ENCODE measurements at places on chromosomes 3 and 15.
A peak's percentile ranks its signal among the peaks of the same experiment; 100 is the strongest.

GRCh38 chr3:142723665-142723967, 218 bp upstream of the TRPC1 start:
- peak; percentile 32 for DNase-seq

- DNase-seq: no peak
These were observed 17.5 kb downstream of the TMEM207 start for GRCh38 chr3:190432216-190432615.

DNA sequence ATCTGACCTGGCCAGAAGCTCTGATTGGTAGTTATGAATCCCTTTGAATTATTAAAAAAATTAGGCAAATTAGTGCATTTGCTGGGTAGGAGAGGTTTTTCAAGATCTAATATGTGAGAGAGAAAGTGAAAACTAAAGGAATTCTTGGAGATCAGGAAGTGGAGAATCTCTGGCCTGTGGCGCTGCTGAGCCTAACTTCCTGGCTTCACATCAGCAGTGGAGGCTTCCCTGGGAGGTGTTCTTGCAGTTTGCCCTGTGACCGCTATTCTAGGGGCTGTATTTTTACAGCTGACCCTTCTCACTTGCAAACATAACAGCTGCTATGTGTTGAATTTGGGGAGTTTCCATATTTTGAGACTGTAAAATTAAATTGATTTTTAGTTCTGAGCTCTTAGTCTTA, 166.4 kb downstream of the ATG7 start:
- DNase-seq: no peak

DNA sequence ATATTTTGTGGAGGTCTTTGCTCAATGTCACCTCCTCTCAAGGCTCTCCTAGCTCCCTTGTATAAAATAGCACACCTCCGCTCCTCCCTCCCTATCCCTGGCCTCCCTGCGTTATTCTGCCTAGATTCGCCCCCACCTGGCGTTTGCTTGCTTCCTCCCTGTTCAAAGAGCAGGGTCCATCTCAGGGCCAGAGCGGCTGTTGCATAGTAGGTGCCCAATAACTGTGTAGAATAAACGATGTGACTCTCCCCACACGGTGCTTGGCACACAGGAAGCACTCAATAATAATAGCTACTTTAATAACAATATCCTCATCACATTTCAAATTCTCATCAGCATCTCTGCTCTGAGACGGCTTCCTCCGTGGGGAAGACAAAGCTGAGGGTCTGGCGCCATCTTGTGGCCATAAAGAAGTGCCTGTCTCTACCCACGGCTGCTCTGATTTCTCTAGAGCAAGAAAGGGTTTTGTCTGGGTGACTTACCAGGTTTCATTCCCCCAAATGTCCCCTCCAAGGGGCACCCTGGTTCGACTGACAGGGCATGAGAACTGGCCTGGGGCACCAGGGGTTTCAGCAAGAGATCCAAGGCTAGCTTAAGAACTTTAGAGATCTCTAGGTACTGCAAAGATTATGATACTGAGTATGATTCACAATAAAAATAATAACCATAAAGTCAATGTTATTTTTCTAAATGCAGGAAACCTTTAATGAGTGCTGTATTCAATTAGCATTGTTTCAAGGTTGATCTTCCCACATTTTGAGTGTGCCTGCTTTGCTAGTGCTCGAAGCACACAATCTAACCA, 16.1 kb downstream of the CD276 start:
- DNase-seq: peak; percentile 57

DNA sequence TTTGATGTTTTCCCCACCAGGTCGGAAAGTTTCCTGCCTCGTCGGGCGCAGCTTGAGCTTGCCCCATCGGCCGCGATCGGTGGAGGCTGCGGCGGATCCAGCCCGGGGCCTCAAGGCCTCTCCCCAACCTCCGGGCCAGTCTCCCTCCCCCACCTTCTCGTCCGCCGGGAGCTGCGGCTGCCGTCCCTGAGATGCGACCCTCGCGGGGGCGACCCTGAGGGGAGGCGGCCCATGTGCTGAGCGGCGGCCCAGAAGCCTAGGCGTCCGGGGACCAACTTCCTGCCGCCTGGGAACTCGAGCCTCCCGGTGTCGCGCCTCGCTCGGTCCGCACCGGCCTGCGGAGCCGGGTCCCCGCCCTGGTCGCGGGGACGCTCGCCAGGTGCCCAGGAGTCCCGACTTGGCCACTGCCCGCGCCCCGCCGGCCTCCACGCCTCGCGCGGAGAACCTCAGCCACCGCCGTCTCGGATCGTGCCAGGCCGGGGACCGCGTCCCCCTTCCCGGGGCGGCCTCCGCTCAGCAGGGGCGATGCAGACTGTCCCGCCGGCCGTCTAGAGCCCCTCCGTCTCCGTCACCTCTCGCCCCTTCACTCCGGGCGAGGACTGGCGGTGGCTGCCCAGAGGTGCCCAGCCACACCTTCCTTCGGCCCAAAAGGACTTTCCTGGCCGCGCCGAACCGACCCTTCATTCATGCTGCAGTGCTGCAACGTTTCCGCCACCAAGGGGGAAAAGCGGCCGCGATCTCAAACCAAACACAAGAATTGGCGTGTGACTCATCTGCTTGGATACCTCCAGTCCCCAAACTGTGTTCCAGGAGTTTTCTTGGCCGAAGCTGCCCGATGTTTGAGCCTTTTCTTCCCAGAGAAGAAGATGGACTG, 656 bp downstream of the SLMAP start:
- DNase-seq: no peak

GRCh38 chr3:80213086-80213485, 445.3 kb upstream of the ROBO1 start:
- DNase-seq: no peak

DNA sequence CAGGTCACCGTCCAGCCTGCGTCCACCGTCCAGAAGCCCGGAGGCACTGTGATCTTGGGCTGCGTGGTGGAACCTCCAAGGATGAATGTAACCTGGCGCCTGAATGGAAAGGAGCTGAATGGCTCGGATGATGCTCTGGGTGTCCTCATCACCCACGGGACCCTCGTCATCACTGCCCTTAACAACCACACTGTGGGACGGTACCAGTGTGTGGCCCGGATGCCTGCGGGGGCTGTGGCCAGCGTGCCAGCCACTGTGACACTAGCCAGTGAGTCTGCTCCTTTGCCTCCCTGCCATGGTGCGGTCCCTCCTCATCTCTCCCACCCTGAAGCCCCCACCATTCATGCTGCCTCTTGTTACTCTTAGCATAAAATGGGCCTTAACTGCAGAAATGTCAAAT, 39.2 kb downstream of the BOC start:
- DNase-seq: no peak

DNA sequence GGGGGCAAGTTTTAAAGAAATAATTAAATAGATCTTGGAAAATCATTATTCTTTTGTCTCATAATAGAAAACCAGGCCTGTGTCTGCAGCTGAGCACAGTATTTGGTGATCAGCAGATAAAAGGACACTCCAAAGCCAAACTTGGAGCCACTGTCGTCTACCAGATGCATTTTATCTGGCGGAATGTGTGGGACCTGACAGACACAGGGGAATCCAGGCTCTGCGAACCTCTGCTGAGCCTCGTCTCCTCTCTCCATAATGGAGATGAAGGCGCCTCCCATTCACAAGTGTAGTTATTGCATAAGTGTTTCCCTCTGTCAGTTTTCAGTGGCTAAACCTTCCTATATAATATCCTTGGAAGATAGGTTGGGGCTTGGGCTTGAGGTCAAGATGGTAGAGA, 42.1 kb downstream of the EEFSEC start:
- DNase-seq: no peak

DNA sequence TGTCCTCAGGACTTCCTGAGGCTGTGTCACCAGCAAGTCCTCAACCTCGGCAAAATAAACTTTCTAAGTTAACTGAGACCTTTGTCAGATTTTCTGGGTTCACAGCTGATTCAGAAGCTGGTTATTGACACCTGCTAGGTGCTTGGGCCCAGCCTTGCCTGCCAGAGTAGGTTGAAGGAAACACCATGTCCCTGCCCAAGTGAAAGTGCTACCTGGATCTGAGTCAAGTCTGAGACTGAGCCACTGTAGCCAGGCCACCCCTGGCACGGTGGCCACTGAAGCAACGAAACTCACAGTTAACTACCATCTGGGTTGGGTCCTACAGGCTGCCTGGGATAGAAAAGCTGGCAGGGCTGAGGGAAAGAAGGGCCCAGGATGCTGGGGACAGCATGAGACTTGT, 8.2 kb downstream of the HYAL2 start:
- DNase-seq: no peak

DNA sequence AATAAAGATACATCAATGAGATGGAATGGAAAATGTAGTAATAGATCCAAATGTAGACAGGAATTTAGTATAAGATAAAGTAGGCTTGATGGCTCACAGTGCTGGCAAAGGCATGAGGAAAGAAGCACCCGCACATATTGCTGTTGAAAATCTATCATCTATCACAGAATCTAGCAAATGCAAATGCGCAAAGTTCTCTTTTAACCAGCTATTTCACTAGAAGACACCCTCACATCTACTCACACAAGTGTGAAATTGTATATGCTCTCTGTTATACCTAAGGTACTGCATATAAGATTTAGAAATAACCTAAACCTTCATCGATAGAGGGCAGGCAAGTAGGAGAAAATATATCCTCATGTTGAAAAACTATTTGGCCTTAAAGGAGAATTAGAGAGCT, 756.7 kb upstream of the SEMA6D start:
- no peak for DNase-seq

DNA sequence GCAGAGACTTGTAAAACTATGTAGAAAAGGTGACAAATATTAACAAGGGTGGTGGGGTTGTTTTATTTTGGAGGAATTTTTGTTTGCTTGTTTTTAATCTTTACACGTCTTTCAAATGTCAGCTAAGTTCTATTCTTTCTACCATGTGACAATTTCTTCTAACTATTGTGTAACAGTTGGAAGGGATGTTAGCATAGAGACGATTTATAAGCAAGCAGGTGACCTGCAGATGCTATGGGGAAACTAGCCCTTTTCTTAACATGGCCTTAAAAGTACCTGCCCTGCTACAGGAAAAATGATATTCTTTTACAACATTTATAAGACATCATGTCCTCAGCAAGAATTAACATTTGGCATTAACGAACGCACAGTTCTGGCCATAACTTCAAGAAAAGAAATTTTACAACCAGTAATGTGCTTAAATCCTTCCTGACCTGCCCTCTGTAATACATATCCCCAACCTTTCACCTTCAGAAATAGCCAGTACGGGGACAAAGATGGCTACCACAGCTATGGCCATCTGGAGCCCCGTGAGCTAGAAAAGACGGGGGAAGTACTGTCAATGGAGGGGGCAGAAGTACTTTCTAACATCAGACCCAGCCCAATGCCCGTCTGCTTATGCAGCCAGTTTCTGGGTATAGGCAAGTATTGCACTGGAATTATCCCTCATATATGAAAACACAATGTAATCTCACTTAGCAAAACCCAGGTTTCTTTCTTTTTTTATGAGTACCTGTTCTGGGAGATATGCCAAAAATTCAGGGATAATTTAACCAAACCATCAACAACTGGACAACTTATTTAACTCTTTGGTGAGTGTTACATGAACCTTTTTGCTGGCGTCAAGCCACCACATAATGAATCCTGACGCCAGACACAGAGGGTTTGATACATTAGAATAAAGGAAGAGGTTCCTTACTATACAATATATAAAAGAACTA, 67.7 kb upstream of the NR2F2 start:
- no peak for DNase-seq

GRCh38 chr3:138457863-138458735, 23.7 kb downstream of the ESYT3 start:
- DNase-seq: no peak

DNA sequence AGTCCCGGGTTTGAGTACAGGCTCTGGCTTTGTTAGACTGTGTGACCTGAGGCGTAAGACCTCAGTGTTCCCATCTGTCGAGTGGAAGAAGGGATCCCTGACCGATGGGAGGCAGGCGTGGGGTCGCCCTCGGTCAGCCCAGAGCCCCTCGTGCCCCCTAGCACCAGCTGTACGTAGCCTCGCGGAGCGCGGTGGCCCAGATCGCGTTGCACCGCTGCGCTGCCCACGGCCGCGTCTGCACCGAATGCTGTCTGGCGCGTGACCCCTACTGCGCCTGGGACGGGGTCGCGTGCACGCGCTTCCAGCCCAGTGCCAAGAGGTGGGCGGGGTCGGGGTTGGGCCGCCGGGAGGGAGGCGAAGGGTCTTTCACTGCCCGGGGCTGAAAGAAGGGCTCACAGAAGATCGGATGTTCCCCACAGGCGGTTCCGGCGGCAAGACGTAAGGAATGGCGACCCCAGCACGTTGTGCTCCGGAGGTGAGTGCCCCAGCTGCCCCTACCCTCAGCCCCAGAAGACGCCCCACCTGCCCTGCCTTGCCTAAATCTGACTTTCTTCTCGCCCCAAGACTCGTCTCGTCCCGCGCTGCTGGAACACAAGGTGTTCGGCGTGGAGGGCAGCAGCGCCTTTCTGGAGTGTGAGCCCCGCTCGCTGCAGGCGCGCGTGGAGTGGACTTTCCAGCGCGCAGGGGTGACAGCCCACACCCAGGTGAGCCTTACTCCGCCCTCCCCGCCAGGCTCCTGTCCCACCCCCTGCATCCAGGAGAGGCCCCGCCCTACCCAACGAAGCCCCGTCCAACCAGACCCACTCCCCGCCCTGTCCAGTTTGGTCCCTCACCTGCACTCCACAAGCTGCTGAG, 3.5 kb upstream of the LSMEM2 start:
- DNase-seq: no peak

DNA sequence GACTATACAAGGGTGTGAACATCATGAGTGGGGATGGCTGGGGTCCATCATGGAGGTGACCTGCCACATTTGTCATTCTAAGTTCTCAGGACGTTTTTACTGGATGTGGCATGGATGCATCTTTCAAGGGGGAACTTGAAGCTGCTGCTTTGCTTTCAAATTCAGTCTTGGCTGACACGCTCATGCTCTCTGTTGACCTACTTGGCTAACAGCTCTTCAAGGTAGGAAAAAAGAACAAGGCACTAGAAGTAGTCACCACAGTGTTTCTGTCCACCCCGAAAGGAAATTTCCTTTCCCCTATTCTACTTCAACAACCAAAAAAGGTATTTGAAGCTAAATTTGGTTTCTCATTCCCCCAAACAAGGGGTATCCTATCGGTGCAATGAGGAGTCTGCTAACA, 15.0 kb downstream of the STIMATE start:
- no peak for DNase-seq

- DNase-seq: no peak
These were observed 396.7 kb upstream of the RGMA start for GRCh38 chr15:93485438-93486327.

DNA sequence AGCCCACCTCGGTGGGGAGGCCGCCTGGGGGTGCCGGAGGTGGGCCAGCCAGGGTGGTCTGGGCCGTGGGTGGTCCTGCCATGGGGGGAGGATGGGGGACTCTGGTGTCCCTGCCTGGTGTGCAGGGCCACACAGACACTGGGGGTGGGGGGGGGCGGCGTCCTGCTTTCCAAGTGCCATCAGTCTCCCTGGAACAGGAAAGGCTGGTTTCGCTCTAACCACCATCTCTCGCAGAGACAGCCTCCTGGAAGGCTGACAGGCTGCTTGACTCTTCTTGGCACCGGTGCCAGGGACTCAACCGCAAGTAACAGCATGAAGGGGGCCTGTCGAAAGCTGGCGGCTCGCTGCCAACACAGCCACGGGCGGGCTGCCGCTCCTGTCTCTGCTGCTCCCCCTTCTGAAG, 40.3 kb downstream of the RGMA start:
- DNase-seq: no peak

- no peak for DNase-seq
These were observed 199.6 kb downstream of the SHOX2 start for GRCh38 chr3:157906627-157907026.
